Left lung (tissue), 14 donors: ENCODE measurements at places on chromosomes 16 and 17. TPM values are rescaled to one million over a fixed set of nuclear protein-coding genes. Genes with fewer than 3 reads are reported as not detected.

GRCh38 chr17:72930031-72930430 lies 162.5 kb downstream of the SLC39A11 start:
- DNase-seq = no peak

DNA sequence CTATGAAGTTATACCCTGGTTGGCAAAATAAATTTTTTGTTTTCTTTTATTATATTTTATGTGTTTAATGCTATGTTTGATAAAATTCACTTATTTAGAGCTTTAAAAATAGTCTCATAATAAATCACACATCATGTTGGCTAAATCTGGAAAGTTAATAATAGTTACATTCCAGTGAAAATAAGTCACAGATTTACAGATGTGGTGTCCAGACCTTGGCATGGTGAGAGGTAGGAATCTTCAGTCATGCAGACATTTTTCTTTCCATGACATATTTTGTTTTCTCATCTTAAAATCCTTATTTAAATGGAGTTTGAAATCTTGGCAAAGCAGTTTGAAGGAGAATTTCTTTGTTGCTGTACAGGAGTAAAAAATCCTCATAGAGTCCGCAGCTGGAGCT lies 48.1 kb upstream of the GOSR1 start:
- no peak for DNase-seq

DNA sequence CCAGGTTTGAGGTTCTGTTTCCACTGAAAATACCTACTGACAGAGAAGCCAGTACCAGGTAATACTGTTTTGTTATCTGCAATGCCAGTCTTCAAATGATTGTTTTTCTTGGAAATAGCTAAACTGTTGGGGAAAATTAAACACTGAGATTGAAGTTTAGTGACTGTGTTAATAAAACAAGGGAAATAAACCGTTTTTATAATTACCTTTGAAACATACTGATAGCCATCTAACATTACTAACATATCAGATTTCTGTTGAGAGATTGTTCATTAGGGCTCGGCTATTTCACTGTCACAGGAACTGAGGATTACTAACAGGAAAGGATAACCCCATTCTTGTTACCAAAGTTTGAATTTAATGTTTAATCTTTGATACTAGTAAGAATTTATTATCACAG lies 42.1 kb downstream of the CYB5B start:
- no peak for DNase-seq

DNA sequence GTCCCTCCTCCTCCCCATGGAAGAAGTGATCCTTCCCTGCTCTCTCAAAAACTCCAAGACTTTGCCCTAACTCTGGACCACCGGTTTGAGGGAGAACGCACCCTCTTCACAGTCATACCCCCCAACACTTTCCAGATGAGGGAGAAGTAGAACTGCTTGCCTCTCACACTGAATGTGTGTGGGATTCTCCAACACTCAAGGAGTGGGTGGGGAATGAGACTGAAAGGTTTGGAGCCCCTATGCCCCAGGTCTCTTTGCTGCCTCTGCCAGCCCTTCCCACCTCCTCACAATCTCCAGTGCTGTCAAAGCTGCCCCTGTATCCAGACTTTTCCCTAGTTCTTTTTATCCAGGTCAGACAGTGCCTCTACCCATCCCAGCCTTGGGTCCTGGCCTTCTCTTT lies 11.4 kb downstream of the HOXB4 start:
- DNase-seq = no peak

GRCh38 chr16:21228361-21228872 lies 5.1 kb upstream of the ANKS4B start:
- no peak for DNase-seq

DNA sequence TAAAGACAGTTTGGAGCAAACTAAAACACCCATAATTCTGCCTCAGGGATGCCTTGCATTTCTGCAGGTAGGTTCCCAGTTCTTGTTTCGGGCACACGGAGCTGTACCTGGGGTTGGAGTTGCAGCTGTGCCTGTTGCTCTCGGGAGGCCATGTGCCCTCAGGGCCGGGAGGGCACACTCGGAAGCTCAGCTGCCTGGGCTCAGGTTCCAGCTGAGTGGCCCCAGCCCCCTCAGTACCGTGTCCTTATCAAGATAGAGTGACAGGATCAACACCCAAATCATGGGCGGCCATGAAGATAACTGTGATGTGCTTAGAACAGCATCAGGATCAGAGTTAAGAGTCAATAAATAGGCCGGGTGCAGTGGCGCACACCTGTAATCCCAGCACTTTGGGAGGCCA lies 107.9 kb downstream of the SNX29 start:
- DNase-seq = no peak

DNA sequence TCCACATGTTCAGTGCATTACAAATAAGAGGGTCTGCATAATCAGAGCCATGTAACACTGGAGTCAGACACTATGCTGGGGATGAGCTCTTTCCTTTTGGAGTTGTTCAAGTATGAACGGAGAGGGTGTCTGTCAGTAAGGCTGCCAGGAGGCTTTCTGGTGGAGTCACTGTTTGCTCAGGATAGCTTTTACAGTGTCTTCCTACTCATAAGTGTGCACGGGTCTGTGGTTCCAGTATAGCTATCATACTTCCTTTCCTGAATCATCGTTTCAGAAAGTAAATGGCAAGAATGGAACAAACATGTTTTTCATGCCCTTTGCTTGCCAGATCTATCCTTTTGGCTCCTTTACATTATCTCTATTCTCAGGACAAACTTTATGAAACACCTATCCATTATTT lies 152.7 kb upstream of the CDH11 start:
- DNase-seq = no peak

GRCh38 chr16:85112364-85112763 lies at the start of gene CIBAR2:
CIBAR2 (minus strand) TSS chr16:85112472; CDS start chr16:85112352, 120 bp downstream.
- DNase-seq = no peak

GRCh38 chr17:76276461-76277299 lies 11.5 kb downstream of the UBALD2 start:
- no peak for DNase-seq

DNA sequence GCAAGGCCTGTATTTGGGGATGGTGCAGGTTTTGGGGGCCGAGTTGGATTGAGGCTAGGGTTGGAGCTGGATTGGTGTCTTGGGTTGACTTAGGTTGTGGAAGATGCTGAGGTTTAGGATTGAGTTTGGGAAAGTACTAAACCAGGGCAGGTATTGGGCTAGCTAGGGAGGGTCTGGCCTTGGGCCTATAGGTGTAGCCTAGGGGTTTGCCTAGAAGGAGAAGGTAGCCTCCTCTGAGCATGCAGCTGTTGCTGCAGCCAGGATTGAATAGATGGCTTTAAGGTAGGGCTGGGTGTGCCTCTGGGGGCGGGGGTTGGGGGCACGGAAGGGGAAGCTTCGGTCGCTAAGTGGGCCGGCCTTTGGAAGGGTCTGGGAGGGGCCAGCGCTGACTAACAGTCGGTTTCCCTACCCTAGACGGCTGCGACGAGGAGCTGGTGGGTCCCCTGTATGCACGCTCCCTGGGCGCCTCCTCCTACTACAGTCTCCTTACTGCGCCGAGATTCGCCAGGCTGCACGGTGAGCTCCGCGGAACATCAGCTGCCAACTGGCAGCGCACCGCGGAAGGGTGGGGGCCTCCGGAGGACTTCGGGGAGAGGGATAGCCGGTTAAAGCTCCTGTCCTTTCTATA lies 1.2 kb downstream of the CNTNAP1 start:
- peak; percentile 79 for DNase-seq

- DNase-seq = no peak
Measured at GRCh38 chr17:28242791-28243190, 76.2 kb upstream of the TMEM97 start.

DNA sequence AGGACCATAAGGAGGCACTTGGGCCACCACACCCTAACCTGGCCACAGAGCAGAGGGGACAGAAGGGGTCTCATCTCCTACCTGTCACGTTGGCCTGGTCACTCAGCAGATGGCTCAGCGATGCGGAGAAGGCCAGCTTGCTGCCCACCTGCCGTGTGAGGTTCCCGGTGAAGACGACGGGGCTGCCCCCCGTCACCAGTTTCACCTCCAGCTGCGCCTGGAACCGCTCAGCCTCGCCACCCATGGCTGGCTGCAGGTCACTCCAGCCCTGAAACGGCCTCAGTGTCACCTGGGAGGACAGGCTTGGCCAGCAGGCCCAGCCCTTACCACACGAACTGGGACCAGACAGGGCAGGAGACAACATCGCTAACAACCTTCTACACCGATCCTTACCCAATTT lies 116.8 kb downstream of the RMI2 start:
- no peak for DNase-seq

DNA sequence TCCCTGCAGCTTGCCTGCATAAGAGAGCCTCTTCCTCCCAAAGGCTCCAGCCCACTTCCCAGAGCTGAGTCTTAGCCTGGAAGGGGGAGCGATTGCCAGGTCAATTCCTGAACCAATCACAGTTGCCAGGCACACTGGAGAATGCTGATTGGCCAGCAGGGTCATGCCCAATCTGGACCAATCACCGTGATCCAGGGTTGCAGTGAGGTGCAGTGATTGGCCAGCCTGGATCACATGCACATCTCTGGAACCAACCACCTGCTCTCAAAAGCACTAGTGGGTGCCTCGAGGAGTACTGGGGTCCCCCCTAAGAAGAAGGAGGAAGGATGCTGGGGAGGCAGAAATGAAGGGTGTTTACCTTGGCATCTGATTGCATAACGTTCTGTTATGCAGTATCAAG lies 18.4 kb downstream of the NAGPA start:
- DNase-seq = no peak

Gene TBC1D3B
- polyA plus RNA-seq = 18.7 TPM

Gene GAS2L2
- polyA plus RNA-seq = 0.15 TPM

Gene RTN4RL1
- 0.77 TPM for polyA plus RNA-seq

Gene DOC2A
- 3.1 TPM for polyA plus RNA-seq
